ENCODE measurements at places on chromosomes 1 and 21.

- DNase-seq: no peak
These were observed 506 bp upstream of the SRP9 start for GRCh38 chr1:225777058-225777582.

GRCh38 chr1:224203243-224204016 is 20.4 kb downstream of the DEGS1 start:
- DNase-seq: peak; percentile 90

DNA sequence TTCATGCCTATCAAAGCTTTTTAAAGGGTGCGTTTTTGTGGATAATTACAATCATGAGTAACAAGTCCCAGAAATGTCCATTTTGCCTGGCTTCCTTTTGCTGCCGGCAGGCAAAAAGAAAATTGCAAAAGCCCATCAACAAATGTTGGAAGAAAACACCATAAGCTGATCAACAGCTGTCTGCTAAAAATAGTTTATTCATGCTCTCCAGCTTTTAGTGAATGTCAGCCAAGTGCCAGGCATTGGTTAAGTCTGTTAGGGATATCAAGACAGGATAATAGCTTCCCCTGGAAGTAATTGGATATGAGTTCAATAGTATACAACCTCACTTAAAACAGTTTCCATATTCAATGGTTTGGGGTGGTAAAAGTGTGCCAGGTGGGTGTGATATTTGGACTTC is 13.6 kb upstream of the AGMAT start:
- no peak for DNase-seq

- no peak for DNase-seq
These were observed 3.0 kb downstream of the SPATA46 start for GRCh38 chr1:162373541-162374260.

DNA sequence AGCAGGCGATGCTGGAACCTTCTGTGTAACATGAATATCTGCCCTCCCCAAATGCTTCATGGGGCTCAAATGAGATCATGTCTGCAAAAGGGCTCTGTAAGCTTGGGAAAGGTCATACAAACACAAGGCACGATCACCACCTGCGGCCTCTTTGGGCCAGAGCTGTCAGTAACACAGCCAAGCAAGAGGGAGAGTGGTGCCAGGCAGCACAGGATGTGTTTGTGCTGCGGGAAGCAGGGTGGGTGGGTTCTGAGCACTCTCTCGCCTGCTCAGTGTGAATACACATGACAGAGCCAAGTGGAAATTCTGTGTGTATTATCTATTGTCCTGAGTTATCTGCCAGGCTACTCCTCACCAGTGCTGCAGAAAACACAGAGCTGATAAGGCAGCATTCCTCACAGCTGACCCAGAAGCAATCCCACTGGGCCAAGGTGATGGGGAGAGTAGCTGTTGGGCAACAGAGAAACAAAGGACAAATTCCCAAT is 101.2 kb downstream of the LAMC2 start:
- DNase-seq: no peak
